SJSA1 (cell line): ENCODE measurements at places on chromosomes 1 and 21.

DNA sequence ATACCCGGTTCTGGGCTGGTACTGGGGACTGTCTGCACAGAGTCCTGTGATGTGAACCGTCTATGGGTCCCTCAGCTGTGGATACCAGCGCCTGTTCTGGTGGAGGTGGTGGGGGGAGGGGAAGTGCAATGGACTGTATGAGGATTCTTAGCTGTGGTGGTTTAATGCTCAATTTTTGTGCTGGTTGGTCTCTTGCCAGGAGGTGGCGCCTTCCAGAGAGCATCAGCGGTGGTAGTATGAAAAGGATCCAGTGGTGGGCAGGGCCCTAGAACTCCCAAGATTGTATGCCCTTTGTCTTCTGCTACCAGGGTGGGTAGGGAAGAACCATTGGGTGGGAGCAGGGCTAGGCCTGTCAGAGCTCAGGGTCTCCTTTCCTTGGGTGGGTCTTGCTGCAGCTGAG lies 89.4 kb upstream of the B3GALT2 start:
- no peak for DNase-seq

GRCh38 chr1:156376146-156376545 lies 7.1 kb downstream of the RHBG start:
- no peak for DNase-seq

GRCh38 chr1:85898861-85899260 lies 190.6 kb upstream of the ZNHIT6 start:
- DNase-seq = no peak

GRCh38 chr21:31910074-31910470 lies 37.3 kb downstream of the HUNK start:
- no peak for DNase-seq

GRCh38 chr1:83976920-83977319 lies 22.0 kb downstream of the TTLL7 start:
- no peak for DNase-seq

DNA sequence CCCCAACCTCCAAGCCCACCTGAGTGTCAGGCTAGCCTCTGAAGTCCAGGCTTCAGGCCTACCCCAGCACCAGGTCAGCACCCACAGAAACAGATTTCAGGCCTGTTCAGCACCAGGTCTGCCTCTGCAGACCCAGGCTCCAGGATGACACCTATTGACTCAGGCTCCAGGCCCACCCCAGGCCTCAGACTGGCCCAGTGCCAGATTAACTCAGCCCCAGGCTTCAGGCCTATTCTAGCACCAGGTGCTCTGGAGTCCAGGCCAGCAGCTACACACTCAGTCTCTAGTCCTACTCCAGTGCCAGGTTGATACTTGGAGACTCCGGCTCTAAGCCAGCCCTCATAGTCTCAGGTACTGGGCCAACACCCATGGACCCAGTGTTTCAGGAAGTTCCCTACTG lies 541.7 kb upstream of the PBX1 start:
- DNase-seq = no peak

DNA sequence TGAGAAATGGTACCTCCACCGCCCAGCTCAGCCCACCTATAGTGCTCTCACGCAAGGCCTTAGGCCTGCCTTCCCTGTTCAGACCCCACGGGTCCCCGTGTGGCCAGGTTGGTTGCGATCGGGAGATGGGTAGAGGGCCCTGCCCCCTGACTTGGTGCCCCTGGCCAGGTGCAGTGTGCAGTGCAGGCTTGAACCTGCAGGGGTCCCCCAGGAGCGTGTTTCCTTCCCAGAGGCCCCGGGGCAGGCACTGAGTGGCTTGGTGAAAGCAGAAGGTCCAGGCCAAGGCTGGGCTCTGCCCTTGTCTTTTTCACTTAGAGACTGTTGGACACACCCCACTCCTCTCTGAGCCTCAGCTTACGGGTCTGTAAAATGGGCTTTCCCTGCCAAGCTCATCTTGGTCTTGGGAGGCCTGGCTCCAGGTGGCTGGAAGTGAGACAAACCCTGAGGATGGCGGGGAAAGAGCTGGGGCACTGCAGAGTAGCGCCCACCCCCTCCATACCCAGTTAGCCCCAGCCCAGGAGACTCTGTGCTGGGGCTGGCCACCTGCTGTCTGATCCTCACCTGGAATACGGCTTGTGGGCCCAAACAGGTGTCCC lies 9.3 kb upstream of the HES5 start:
- DNase-seq = no peak

- no peak for DNase-seq
Observed at GRCh38 chr1:174433451-174433850, 14.3 kb upstream of the GPR52 start.

DNA sequence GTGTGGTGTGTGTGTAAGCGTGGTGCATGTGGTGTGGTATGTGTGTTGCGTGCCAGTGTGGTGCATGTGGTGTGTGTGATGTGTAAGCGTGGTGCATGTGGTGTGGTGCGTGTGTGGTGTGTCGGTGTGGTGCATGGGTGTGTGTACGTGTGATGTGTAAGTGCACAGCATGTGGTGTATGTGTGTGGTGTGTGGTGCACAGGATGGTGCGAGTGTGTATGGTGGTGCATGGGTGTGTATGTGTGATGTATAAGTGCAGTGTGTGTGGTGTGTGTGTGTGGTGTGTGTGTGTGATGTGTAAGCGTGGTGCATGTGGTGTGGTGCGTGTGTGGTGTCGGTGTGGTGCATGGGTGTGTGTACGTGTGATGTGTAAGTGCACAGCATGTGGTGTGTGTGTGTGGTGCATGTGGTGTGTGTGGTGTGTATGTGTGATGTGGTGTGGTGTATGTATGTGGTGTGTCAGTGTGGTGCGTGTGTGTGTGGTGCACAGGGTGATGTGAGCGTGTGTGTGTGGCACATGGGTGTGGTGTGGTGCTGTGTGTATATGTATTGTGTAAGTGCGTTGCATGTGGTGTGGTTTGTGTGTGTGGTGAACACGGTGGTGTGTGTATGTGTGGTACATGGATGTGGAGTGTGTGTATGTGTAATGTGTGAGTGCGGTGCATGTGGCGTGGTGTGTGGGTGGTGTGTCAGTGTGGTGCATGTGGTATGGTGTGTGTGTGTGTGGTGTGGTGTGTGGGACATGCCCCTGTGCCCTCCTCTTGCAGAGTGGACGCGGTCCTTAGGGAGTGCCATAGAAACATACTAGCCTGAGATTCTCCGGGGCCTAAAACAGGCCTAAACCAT lies 1.1 kb upstream of the C2CD2 start:
- peak; percentile 30 for DNase-seq

DNA sequence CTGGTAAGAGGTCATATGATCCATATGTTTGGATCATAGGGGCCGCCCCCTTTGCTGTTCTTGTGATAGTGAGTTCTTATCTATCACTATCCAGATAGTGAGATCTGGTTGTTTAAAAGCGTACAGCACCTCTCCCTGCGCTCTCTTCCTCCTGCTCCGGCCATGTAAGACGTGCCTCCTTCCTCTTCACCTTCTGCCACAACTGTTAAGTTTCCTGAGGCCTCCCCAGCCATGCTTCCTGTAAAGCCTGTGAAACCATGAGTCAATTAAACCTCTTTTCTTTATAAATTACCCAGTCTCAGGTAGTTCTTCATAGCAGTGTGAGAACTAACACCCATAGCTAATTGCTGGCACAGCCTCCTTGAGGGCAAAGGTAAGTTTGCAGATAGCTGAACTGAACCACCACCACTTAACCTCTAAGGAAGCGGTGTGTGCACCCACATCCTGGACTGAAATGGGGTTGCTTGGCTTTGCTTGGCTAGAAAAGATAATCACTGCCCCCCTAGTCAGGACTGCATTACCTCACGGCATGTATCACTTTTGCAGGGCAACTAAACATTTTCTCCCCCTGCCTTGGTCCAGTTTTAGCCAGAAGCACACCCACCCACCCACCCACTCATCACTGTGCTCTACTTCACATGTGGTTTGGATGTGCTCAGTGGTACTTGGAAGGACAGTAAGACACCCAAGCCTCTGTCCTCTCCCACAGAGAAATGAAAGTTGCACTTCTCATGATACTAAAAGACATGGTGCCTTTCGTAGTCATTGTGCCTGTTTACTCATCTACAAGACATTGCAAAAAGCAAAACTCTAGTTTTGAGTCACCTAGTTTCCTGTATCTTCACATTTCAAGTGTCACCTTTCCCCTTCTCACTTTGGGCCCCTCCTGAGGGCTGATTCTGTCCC lies 23.1 kb upstream of the PTAFR start:
- DNase-seq = no peak

DNA sequence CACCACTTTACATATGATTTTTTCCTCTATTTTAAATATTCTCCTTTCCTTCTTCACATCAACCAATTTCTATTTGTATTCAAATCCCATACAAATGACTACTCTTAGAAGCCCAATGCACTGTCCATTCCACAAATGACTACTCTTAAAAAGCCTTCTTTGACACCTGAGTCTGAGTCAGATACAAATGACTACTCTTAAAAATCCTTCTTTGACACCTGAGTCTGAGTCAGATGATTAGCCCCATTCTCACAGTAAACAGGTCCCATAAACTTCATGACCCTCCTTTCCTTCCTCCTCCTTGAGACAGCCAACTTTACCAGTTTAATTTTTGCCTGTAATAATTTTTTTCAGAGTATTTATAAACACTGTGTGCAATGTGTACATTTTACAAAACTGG lies 231.3 kb upstream of the USP25 start:
- no peak for DNase-seq

DNA sequence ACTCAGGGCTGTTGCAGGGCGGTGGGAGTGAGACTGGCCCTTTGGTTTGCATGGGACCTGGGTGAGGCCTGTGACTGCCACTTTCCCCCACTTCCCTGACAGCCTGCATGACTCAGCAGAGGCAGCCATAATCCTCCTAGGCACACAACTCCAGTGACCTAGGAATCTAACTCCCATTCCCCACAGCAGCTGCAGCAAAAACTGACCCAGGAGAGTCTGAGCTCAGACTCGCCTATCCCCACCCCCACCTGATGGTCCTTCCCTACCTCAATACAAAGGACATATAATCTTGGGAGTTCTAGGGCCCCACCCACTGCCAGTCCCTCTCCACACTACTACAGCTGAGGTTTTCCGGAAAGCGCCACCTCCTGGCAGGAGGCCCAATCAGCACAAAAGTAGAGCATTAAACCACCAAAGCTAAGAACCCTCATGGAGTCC lies 26.7 kb downstream of the NDC1 start:
- peak; percentile 58 for DNase-seq

GRCh38 chr1:96466842-96467241 lies 254.7 kb upstream of the PTBP2 start:
- DNase-seq = no peak

- DNase-seq = no peak
Observed at GRCh38 chr1:184101141-184101540, 49.6 kb downstream of the TSEN15 start.

- no peak for DNase-seq
Observed at GRCh38 chr1:226973371-226973897, 33.3 kb downstream of the COQ8A start.

- no peak for DNase-seq
Observed at GRCh38 chr1:62110198-62110817, 84.3 kb upstream of the L1TD1 start.

DNA sequence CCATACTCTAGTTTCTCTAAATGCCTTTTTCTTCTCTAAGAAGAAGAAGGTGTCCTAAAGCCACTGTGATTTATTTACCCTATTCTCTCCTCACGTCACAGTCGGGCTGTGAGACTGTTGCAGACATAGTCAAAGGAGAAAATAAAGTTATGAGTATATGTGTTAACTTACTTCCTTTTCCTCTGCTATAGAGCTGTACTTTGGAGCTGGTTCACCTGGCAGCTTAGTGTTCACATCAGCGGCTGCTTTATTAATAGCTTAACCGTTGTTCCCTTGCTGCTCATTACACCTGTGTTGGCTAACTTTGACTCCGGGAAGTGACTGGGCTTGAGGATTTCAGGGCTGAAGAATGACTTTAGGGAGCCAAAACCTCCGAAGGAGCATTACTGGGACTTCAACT lies 3.6 kb downstream of the PFKFB2 start:
- DNase-seq = no peak

GRCh38 chr1:63261736-63262458 lies 60.5 kb upstream of the FOXD3 start:
- DNase-seq = no peak

DNA sequence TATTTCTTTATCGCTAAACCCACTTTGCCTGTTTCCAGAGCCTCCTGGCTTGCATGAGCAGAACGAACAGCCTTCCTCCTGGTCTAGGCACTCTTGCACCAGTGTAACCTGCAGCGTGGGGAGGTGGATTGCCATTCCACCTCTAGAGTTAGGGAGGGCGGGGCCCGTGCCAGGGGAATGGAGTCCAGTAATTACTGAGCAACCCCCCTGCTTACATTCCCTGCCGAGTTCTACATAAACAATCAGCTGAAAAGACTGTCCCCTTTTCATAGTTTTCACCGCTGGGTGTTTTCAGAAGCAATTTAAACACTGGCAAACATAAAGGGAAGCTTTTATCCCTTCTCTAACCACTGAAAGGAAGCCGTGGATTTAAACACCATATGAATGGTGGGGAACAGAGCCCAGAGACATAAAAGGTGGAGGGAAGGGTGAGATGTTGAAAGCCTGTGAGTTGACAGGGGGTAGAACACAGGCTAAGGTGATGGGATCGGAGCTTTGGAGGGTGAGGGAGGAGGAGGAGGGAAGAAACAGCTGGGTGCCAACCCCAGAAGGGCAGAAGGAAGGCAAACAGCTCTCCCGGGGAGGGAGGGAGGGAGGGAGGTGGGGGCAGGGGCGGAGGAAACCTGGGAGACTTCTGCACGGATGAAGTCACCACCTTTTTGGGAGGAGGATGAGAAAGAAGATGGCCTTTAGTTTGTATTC lies 68.0 kb upstream of the WDR26 start:
- DNase-seq = peak; percentile 61

- no peak for DNase-seq
Observed at GRCh38 chr1:201116091-201116490, 3.9 kb upstream of the CACNA1S start.

- peak; percentile 71 for DNase-seq
Observed at GRCh38 chr1:1891349-1892078, 627 bp upstream of the GNB1 start.

DNA sequence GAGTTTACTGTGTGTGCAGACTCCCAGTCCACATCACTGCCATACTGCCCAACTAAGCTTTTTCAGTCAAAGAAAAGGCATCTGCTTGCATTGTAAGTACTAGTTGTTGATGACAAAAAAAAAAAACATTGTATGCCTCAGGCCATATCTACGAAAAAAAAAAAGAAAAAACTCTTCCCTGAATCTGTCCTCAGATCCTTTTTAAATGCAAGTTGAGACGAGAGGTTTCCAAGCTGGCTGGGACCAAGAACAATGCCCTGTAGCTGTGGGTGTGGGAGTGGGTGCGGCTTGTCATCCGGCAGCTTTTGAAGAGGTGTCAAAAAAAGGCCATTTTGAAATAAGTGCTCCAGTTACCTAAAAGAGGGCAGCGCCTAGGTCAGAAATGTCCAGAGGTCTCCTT lies 29.2 kb upstream of the HHAT start:
- DNase-seq = no peak

- no peak for DNase-seq
Observed at GRCh38 chr1:22234476-22235030, 91.7 kb upstream of the WNT4 start.
